ENCODE measurements at places on chromosomes 3 and 15.

- DNase-seq, result peak; percentile 16
Observed at GRCh38 chr15:89898614-89899294, 5.0 kb upstream of the AP3S2 start.

GRCh38 chr3:14764331-14765059 lies 54.3 kb upstream of the FGD5 start:
- no peak for DNase-seq

- no peak for DNase-seq
Observed at GRCh38 chr3:130748467-130748861, 1.8 kb upstream of the PIK3R4 start.

GRCh38 chr15:64987136-64987535 lies 2.6 kb downstream of the SPG21 start:
- no peak for DNase-seq
